ENCODE measurements at places on chromosomes 1 and 21.

- no peak for DNase-seq
These were observed 32.8 kb upstream of the LYPD8 start for GRCh38 chr1:248788327-248788726.

GRCh38 chr21:38965910-38966504 is 160.3 kb downstream of the ETS2 start:
- DNase-seq = no peak

- DNase-seq = no peak
These were observed 97.8 kb downstream of the TYW3 start for GRCh38 chr1:74830766-74831165.

DNA sequence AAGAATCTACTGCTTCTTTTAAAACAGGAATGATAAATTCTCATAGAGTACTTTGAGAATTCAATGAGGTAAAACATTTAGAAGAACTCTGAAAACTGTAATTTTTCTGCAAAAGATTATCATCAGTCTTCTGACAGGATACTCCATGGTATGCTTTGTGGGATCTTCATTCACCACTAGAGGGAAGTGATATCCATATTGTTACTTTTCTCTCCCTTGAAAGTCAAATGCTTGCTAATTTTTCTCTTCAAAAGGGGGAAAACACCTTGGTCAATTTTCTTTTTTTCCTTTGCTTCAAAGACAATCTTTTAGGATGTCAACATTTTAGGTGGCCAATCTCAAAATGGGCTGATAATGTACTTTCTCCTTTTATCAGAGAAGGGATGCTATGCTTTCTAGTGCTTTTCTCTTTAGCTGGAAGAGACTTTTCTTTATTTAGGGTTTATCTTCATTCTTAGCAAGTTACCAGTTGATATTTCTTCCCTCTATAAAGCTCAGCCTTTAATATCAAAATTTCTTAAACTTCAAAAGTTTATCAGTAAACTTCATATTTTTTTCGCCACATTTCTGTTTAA is 95.5 kb downstream of the NEGR1 start:
- DNase-seq = no peak

DNA sequence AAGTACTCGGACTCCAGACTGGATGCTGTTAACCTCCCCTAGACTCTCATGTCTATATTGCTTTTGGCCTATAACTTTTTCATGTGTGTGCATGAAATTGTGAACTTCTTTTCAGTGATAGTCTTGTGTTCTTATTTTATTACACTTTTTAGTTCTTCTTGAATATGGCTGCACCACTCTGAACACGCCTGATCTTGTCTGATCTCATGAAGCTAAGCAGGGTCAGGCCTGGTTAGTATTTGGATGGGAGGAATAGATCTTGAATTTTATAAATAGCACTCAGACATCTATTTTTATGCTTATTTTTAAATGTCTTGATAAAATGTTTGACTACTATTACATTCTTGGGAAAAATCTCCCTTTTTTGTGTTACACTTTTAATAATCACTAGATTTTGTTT is 22.4 kb downstream of the TCP10L start:
- no peak for DNase-seq

- no peak for DNase-seq
These were observed 37.2 kb downstream of the ALG14 start for GRCh38 chr1:95035536-95035935.

DNA sequence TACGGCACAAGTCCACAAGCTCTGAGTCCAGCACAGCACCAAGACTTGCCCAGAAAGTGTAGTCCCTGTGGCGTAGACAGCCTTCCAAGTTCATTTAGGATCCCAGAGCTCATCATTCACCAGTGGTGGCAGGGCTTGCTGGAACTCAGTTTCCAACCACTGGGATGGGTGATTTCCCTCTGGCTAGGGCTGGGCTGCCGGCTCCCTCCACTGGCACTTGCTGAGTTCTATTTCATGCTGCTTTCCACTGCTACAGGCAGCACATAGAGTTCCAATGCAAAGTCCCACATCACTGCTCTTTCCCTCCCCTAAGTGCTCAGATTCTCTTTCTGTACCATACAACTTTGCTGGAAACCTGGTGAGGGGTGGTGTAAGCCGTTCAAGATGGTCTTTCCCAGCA is 510.3 kb upstream of the TMPRSS15 start:
- DNase-seq = no peak

DNA sequence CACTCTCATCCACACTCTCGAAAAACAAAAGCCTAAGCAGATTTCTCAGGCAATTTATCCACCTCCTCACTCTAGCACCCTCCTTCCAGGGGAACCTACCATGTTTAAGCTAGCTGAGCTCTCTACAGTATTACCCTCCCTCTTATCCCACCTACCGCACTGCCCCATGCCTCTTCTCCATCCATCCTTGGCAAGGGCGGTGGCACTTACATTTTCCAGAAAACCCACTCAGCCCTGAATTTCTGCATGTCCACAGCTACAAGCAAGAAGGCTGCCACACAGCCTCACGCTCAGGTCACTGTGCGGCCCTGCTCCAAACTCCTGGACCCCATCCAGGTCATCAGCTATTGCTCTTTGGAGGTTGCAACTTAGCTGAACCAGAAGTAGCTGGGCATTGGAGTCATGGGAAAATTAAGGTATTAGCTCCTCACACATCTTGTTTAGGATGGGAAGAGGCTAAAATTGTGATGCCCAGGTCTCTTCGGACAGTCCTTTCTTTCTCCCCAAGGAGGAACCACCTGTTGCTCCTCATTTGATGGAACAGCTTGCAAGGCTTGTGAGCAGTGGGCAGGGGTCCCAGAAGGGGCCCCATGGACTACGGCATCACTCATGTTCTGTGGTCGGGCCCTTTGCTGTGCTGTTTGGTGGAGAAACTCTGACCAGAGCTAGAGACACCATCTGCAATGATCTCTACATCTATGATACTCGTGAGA is 1.1 kb downstream of the KLHDC9 start:
- no peak for DNase-seq

GRCh38 chr1:36320291-36320761 is 3.1 kb downstream of the EVA1B start:
- no peak for DNase-seq

- DNase-seq = no peak
These were observed 36.8 kb upstream of the RALGPS2 start for GRCh38 chr1:178688244-178688643.

GRCh38 chr21:24131056-24131455 is 1476.2 kb downstream of the MRPL39 start:
- no peak for DNase-seq

GRCh38 chr1:179867493-179868330 is 9.9 kb downstream of the TOR1AIP2 start:
- peak; percentile 5 for DNase-seq

DNA sequence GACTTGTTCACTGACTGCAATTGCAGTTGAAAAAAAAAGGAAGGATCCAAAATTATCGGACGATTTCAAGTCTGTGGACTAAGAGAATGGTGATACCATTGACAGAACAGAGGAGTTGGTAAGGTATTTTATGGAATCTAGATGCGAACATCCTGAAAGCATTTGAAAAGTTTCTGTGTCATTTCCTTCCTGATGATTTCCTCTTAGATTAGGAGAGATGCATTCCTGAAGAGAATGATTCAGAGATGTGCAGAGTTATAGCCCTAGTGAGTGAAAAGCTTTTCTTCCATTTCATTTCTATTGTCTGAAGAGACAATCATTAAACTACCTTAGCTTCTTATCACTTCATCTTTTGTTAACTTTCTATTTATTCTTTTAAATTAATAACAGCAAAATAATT is 200.0 kb downstream of the KCNK2 start:
- DNase-seq = no peak

- no peak for DNase-seq
These were observed 31.1 kb downstream of the H3-3A start for GRCh38 chr1:226093621-226094020.

- no peak for DNase-seq
These were observed 1.8 kb downstream of the CD101 start for GRCh38 chr1:117003223-117003875.

- DNase-seq = no peak
These were observed 207.7 kb upstream of the KAZN start for GRCh38 chr1:14390816-14391215.

GRCh38 chr1:150256554-150257341 is 826 bp upstream of the CA14 start:
- no peak for DNase-seq

DNA sequence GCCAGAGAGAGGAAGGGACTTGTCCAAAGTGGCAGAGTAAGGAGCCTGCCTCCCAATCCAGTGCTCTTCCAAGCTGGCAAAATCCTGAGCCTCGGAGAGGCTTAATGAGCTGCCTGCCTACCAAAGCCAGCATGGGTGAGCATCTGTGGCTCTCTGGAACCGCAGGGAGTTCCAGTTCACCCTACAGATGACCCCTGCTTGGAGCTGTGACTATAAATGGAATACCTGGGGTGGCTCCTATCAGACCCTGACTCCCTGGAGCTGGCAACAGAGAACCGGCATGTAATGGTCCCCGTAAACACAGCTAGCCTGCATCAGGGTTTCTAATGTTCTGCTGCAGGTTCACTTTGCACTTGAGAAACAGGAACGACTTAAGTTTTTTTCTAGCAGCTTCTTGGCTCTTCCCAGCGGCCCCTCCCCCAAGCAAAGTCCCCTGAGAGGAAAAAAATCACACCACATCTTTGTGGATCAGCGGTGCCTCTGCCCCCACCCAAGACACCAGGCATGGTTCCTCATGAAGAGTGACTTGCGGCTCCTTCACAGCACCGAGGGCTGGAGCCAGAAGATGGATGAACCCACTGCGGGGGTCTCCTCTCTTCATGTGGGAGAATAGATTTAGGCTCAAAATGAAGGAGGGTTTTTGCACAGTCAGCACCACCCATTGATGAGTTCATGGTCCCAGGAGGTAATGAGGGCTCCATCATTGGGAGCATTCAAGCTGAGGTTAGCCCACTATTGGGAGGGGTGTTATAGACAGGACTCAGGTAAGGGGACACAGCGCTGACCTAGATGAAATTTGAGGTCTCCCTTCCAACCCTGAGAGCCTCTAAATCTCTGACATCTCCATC is 79.0 kb downstream of the SYT2 start:
- DNase-seq = no peak

DNA sequence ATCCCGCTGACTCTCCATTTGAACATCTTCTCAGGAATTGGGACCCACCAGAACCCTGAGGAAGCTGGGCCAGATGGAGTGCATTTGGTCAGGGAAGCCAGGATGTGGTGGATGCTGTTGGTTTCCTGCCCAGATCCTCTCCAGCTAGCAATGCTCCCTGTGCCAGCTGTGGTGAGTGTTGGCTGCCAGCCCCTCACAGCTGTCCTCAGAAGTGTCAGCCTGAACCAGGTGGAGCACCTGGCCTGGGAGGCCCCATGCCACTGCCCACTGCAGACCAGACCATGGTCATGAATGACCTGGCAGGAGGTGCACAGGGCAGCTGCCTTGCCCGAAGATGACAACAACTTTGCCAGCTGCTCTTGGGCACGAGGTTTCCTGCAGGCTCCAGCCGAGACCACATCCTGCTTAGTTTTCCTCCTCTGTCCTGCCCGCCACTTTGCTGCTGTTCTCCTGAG is 54.4 kb downstream of the PRSS38 start:
- DNase-seq = no peak

DNA sequence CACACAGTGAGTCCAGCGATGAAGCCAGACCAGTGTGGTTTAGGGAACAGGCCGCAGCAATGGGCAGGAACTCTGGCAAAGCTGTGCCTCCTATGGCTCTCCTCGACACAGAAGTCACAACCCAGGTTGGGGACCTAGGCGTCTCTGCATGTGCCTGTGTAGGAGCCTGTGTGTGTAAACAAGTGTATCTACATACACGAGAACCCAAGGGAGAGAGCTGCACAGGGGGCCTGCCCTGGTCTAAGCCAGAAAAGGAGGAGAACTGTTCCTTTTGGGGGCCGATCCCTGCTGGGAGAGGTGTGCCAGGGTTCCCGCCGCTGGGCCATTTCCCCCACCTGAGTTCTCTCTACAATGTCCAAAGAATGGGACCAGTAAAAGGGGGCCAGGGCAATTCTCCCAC is 56.0 kb downstream of the CD247 start:
- no peak for DNase-seq

DNA sequence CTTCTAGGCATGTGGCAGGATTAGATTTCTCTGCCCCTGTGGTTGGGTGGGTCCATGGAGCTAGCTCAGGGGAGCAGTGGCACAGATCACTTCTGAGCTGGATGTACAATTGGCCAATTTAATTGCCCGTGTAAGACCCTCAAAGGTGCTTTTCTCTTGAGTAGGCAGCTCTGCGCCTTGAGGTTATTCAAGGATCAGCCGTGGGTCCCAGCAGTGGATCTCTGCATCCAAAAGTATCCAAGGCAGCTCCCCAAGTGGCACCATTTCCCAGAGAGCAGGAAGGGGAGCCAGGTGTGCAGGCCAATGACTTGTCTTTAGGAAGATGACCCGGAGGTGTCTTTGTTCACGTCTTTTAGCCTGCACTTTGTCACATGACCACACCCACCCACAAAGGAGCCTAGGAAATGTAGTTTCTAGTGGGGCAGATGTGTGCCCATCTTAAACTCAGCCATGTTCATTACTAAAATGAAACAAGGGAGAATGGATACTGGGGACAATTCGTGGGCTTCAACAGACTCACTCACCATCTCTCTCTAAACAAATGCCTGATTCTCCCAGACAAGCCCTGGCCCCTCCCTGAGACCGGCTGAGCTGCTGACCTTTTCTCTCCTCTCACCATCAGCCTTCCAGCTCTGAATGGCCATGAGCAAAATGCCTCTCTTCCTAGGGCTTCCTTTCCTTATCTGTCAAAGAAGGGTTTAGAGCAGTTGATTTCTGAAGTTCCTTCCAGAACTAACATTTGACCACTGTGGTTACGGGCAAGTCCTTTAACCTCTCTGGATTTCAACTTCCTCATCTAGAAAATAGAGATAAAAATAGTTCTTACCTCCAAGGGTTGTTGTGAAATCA is 41.4 kb upstream of the TENT5C start:
- no peak for DNase-seq

- DNase-seq = no peak
These were observed 5.1 kb downstream of the PEF1 start for GRCh38 chr1:31639543-31639942.

DNA sequence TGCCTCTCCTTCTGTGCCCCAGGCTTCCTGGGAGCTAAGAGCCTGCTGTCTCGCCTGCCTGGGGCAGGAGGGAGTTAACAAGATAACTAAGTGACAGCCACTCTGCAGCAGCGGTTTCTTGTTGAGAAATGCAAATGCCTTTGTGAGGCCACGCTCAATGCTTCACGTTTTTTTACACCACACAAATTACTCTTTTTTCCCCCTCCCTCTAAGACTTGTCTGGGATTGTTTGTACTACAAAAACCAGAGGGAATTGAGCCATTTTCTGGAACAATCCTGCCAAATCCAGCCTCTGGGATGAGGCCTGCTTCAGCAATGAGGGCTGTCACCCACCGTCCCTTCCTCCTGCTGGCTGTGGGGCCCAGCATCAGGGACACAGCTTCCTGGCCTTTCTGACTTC is 119.6 kb downstream of the ACTL8 start:
- no peak for DNase-seq

GRCh38 chr21:15159382-15160020 is 94.7 kb upstream of the NRIP1 start:
- DNase-seq = no peak

DNA sequence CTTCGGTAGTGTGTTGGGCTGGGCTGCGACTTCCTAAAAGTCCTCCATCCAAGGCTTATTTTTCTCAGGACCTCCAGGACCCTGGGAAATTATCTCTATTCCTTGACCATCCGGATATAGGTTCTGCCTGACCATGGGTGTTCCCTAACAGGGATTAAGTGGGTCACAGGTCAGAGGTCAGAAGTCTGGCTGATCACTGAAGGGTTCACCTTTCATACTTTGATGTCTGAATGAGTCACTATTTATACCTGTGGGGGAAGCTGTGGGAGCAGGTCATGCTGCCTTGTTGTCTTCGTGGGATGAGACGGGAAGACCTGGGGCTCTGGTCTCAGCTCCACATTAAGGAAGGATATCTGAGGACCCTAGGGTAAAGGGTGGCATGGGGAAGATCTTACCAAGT is 65.0 kb upstream of the ETV3 start:
- no peak for DNase-seq
